Activated naive CD4-positive, alpha-beta T cell treated with anti-CD3 and anti-CD28 coated beads, Interleukin-2, amount 50 U/mL, for 16 hours (primary cell): ENCODE measurements at places on chromosomes 12 and 14.
A peak's percentile ranks its signal among the peaks of the same experiment; 100 is the strongest.

- no peak for DNase-seq
Measured at GRCh38 chr12:5796171-5796958, 148.7 kb downstream of the ANO2 start.

- peak; percentile 13 for DNase-seq
Measured at GRCh38 chr12:51678086-51678724, 87.2 kb downstream of the SCN8A start.

- DNase-seq: no peak
Measured at GRCh38 chr14:50790589-50790988, 40.4 kb downstream of the NIN start.

- DNase-seq: no peak
Measured at GRCh38 chr12:12209043-12209442, 57.8 kb downstream of the LRP6 start.

GRCh38 chr14:73764406-73765280 is 50.5 kb upstream of the PNMA1 start:
- no peak for DNase-seq

DNA sequence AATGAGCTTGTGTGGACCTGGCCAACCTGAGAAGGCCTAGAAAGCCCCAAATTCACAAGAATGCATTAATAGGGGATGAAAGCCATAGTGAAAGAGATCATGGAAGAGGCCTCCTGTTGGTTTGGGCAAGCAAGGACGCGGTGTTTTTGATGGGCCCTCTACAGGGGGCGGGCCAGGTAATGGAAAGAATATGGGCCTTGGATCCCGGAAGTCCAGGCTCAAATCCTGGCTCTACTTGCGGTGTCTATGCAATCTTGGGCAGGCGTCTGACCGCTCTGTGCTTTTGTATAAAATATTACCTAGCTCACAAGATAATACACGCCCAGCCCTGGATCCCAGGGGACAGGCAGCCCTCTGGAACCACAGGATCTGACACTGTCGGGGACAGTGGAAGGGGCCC is 41.1 kb upstream of the CLMN start:
- DNase-seq: no peak

GRCh38 chr14:53148671-53149070 is 4.5 kb downstream of the DDHD1 start:
- no peak for DNase-seq

DNA sequence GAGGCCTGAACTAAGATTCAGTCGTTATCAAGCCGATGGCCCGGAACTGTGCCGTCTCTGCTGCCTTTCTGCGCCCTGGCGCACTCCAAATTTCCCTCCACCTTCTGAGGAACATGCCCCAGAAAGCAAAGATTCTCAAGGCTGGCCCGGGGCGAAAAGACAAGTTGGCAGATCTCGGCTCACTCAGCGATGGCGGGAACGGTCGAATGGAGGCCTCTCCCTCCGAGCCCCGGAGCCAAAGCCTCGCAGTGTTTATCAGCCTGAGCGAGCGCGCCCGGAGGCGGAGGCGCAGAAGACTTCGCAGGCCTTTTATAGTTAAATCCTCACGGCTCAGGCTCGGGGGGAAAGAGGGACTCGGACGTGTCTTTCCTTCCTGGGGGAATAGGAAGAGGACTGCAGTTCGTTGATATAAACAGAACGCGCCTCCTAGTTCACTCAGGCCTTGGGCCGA is 5.6 kb downstream of the TBX5 start:
- DNase-seq: no peak

DNA sequence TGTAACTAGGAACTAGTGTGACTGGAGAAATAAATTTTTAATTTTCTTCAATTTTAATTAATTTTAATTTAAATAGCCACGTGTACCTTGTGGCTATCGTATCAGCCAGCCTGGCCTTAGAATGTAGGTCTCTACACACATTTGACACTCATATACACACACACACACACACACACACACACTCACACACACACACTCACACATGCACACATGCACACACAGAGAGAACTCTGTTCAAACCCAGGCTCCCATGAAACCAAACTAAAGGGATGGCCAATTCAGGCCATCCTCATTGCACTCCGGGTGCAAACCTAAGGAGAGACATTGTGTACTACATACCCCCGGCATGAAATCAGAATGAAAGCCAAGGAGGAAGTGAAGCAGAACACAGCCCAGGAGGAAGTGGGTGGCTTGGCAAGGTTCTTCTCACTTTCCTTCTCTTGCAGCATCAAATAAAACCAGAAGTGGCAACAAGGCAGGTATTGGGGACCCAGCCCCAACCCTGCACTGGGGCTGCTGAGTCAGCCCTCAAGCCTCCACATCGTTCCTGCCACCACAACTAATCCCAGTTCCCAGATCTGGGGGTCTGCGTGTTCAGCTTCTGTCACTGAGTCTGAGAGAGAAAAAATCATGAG is 26.2 kb upstream of the CHPT1 start:
- DNase-seq: peak; percentile 14

GRCh38 chr12:114676142-114676741 is 7.7 kb downstream of the TBX3 start:
- no peak for DNase-seq

DNA sequence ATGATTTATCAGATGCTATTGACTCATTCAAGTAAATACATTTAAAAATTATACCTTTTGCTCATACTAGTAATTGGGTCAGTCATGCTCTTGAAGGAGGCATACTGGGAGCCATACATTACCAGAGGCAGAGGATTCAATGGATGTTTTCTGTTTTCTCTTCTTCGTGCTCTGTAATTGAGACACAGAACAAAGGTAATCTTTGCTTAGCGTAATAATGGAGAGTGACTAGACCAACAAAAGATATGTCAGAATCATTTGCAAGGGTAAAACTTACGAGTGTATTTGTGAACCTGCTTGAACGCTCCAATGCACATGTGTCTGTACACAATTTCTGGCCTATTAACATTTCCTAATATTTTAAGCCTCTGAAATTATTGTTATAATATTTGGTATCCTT is 296.4 kb downstream of the FOXG1 start:
- no peak for DNase-seq

DNA sequence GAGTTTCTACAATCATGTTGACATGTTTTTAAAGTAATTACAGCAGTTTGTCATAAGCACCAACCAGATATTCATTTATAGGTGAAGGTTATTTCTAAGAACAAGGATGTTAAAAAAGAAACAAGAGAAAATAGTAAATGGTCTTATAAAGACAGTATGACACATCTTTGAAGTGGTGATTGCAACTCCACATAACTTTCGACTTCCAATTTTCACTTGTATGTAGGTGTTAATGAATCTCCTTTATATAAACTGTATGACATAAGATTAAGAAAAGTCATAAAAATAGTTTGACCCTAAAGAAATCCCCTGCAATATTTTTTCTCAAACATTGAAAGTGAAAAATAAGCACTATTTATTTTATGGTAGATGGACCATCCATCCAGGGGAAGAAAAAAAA is 144.8 kb upstream of the PTPRQ start:
- no peak for DNase-seq

DNA sequence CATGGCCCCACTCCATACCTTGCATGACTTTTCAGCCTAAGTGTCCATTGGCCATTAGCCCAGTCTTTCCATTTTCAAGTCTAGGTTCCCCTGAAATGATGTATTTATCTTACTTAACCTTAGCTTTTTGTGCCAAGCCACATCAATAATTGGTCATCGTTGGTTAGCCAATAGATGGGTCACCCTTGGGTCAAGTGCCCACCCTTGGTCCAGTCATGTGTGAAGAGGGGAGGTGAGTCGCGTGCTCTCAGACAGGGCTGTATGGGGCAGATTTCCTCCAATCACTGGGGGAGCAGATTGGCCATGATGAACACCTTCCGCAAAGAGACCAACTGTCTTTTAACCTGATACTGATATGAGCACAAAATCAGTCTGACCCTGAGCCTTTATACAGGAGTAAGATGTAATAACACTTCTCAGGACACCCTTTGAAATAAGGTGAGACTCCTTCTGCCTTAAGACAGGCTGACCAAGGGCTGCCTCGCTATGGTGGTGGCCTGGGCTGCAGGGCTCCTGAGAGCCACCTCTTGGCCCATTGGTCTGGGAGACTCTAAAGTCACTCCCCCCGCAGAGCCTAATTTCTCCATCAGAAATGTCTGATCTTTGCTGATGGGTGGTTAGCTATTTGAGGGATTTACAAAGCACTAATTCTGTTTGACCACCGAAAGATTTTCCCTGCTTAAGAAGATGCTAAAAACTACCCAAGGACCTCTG is 143.2 kb downstream of the ZFP36L1 start:
- no peak for DNase-seq

GRCh38 chr12:69173368-69173767 is 66.0 kb upstream of the CPSF6 start:
- DNase-seq: no peak

- no peak for DNase-seq
Measured at GRCh38 chr14:38866461-38866860, 236.6 kb downstream of the SEC23A start.

- no peak for DNase-seq
Measured at GRCh38 chr12:99068993-99069747, 424.1 kb downstream of the APAF1 start.

- no peak for DNase-seq
Measured at GRCh38 chr14:39430762-39431415, 1.3 kb downstream of the FBXO33 start.

DNA sequence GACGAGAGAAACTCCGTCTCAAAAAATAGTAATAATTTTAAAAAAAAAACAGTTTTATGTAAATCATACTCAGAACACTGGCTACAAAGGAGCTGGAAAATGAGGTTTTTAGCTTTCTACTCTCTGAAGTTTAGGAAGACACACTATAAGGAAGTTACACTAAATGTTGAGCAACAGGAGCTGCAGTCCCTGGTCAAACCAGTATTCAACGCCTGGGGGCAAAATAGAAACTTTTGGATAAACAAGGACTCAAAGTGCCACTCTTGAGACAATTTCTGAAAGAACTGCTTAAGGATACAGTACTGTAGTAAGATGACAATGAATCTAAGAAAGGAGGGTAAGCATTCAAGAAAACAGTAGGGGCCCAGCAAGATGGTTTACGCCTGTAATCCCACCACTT is 29.3 kb downstream of the ACTR6 start:
- DNase-seq: no peak

- DNase-seq: no peak
Measured at GRCh38 chr14:37623426-37623951, 28.1 kb downstream of the TTC6 start.

- DNase-seq: no peak
Measured at GRCh38 chr12:3723916-3724805, 28.7 kb downstream of the CRACR2A start.

DNA sequence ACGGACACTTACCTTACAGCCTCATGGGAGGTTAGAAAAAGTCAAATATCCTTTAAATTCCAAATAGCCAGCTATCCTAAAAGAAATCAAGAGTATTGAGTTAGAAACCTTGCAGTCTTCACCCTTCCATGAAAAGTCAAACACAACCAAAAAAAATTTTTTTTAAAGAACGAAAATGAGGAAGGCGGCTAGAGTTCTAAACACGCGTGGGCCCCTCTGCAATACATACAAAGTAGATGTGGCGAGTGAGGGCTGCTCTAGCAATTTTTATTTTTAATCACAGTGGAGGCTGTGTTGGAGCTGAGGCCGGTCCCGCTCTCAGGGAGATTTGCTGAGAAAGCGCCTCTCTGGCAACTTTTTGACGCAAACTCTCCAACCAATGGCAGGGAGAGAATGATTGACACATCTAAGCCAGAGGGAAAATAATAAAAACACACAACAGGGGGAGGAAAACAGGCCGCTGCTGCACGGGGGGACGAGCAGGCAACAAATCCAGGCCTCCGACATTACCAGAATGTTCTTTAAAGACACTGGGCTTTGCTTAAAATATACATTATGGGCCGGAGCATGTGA is at the start of gene OTX2:
Gene OTX2, minus strand, starts transcription at position 333 of the 573 bp plus-strand sequence. CDS start 5,023 bp downstream, outside the sequence.
- no peak for DNase-seq

GRCh38 chr14:102252834-102253801 is 51.8 kb downstream of the MOK start:
- no peak for DNase-seq

- no peak for DNase-seq
Measured at GRCh38 chr14:62102349-62102725, 340.1 kb downstream of the SNAPC1 start.
